Activated CD4-positive, alpha-beta T cell treated with anti-CD3 and anti-CD28 coated beads for 36 hours (primary cell): ENCODE measurements at places on chromosomes 3 and 15. TPM values are rescaled to one million over a fixed set of nuclear protein-coding genes. Genes with fewer than 3 reads are reported as not detected.

The UBAP1L gene
- 2.7 TPM for total RNA-seq

DNA sequence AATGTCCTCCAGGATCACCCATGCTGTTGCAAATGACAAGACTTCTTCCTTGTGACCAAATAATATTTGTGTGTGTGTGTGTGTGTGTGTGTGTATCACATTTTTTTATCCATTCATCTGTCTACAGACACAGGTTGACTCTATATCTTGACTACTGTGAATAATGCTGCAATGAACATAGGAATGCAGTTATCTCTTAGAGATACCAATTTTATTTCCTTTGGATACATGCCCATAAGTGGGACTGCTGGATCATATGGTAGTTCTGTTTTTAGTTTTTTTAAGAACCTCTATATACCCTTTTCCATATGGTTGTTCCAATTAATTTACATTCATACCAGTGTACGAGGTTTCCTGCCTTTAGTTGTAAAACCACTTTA, 41.7 kb downstream of the GPR176 start:
- DNase-seq = no peak

- DNase-seq = no peak
Observed at GRCh38 chr3:44001072-44001471, 240.6 kb upstream of the TOPAZ1 start.

GRCh38 chr3:64651741-64652241, 36.0 kb downstream of the ADAMTS9 start:
- no peak for DNase-seq
